ENCODE measurements at places on chromosomes 4 and X.

- DNase-seq, result no peak
Observed at GRCh38 chr4:10694828-10695209, 10.3 kb upstream of the CLNK start.

DNA sequence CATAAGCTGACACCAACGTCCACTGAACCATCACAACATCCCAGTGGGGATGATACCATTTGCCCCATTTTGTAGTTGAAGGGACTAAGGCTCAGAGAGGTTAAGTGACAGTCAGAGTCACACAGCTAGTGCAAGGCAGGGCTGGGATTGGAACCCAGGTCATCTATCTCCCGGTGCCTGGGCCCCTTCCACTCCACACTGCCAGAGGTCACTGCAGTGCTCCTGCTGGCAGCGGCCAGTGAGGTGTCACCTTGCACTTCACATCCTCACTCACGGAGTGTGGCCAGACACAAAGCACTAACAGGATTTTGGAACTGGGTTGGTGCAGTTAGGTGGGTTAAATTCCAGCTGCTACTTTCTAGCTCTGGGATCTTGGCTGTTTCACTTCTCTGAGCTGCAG, 118.7 kb downstream of the ENPP6 start:
- no peak for DNase-seq

DNA sequence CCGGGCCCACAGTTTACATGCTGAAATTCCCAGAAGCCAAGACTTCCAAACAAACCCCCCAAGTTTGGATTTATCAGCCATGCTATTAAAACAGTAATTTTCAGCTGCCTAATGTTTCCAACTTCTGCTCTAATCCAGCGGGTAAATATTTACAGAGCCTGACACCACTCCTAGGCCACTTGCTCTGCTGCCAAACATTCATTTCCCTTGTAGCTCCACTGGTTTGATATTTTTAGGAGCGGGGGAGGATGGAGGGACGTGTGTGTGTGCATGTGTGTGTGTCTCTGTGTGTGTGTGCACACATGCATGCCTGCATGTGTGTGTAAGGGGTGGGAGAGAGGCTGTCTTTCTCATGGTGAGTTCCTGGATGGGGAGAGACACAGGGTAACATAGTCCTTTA, 115.7 kb upstream of the PJA1 start:
- no peak for DNase-seq

DNA sequence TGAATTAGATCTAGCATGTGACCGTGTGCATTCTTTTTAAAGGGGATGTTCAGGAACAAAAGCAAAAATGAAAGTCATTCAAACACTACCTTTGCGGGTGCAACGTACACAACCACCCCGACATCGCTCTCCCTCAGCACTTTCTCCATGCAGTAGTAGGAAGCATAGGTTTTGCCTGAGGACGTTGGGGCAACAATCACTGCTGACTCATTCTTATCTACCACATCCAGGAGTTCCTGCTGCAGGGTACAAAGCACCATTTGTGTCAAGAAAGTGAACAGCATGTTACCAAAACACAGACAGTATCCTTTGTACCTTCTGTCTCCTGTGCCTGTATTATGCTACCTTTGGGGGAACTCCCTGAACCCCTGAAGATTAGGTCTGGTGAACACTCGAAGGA, 58.6 kb downstream of the DDX60L start:
- DNase-seq, result peak; percentile 9

DNA sequence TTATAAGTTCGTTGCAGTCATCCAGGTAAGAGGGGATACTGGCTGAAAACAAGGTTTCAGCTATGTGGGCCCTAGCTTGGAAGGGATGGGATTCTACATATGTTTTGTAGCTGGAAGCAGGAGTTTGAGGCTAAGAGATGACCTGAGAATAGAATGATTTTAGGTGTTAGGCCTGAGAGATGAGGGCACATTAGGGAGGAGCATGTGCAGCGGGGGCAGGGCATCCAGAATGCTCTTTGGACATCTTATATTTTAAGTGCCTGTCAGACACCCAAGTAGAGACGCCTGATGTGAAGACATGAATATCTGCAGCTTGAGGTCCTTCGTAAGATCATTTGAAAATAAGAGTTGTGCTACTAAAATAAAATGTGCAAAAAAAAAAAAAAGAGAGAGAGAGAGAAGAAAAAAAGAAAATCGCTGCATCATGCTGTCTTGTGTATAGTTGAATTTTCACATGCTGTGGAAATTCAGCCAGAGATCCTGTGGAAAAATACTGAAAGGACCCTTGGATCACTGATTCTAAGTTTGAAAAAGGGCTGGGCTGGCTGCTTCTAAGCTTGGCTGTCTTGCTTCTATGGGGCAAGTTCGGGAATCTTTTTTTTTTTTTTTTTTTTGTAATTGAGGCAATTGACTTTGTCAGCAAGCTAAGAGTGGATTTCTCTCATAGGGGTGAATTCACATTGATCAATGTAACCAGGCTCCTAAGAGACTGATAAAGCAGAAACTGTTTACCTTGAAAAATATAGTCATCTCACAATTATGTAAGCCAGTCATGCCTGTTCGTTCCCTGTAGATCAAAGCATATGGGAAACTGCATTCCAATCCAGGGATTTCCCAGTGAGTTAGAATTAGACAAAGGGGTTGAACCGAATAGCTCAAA, 341.0 kb upstream of the GATB start:
- DNase-seq, result no peak

- DNase-seq, result peak; percentile 5
Observed at GRCh38 chr4:155964016-155964891, 10.6 kb upstream of the CTSO start.

DNA sequence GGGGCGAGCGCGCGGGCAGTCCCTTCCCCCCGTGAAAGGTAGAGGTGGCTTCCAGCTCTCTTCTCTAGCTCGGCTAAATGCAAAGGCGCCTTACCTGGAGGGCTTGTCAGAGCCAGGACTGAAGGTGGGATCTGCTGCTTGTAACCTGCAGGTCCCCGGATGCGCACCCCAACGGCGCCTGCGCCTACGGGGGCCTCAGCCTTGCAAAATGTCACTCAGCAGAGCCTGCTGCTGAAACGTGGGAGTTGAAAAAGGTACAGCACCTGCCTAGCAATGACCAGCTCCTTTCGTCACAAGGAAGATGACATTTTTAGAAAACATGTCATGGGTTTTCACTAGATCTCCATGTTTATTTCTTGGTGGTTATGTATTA, 583 bp downstream of the ABHD18 start:
- peak; percentile 19 for DNase-seq

DNA sequence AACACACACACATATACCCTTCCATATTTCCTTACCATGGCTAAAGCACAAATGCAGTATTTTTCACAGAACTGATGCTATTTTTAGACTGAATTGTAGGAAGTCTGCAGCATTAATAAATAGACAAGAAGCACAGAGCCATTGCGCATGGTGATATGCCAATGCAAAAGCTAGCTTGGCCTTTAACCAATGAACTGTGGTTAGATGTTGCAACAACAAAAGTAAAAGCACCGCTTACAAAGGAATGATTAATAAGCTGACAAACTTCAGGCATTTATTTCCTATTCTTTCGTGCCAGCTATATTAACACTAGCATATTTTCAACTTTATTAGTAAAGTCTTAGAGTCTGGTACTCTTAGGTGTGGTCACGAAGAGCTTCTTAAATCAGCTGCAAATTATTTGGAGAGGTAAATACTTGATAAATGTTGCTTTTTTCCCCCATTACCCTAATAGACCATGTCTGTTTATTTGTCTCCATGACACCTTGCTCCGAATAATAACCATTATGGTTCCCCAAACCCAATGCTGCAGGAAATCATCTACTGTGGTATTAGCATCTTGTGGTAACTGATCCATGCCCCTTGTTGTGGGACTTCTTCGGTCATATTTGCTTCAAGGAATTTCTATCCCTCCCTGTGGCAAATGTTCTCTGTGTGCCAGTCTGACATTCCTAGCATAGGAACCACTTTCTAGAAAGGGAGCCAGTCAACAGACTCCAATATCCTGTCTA, 306.1 kb upstream of the TAPT1 start:
- DNase-seq, result peak; percentile 24

DNA sequence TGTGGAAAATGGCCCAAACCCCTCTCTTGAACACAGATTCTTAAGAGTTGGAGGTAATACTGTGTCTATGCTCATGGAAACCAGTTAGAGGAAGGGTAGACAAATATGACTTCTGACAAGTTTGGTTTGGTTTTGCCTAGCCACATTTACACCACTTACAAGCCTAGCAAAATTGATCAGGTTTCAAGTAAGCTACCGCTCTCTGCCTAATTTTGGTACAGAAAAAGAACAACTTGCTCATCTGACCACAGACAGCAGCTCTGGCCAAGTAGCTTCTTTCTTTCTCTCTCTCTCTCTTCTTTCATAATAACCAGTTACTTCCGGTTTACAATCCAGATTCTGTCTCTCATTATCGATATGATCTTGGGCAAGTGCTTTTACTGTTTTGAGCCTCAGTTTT, 260.0 kb downstream of the GLUD2 start:
- no peak for DNase-seq

DNA sequence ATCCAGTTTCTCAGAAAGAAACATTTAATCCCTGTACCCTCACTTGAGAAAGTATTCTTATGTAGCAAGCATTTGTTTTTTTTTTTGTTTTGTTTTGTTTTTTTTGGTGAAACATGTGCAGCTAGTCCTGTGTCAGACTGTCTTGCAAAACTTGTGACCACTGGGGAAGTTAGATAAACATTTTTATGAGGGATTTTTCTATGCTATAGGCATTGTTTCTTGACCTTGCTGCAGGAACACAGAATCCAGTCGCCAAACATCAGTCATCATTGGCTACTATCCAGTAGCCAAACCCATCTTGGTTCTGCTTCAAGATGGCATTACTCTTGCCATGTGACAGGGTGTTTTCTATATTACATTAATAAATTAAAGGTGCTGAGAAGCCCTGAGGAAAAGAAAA, 7.7 kb upstream of the MAPK10 start:
- DNase-seq, result no peak

DNA sequence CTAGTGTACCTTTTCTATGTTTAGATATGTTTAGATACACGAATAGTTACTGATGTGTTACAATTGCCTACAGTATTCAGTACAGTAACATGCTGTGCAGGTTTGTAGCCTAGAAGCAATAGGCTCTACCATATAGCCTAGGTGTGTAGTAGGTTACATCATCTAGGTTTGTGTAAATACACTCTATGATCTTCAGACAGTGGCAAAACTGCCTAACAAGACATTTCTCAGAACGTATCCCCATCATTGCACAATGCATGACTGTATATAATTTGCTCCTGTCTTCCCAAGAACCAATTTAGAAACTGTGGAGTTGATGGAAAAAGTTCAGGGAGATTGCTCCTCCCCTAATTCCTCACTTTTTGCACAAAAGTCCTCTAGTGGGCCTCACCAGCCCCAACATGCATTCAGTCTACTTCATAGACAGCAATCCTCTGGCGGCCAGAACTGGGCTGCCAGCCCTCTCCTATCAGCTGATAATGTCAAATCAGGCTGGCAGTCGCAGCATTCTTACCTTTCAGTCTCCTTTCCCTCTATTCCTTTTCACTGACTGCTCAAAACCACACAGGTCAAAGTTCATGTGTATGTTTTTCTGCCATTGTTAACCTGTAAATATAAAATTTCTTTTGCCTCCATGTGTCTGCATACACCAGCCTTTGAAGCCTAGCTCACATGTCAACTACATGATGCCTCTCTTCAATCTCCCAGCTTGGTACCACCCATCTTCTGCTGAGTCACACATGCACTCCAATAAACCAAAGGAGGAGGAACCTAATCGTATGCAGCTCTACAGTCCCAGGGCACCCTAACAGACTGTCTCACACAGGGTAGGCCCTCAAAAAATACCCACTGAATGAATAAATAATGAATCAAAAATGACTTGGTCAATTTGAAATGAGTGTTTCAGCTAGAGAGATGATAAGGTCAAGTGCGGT, 32.0 kb downstream of the BCLAF3 start:
- DNase-seq, result no peak

- peak; percentile 47 for DNase-seq
Observed at GRCh38 chr4:6891436-6892170, 18.0 kb upstream of the TBC1D14 start.

GRCh38 chrX:42098900-42099299, 175.5 kb upstream of the CASK start:
- no peak for DNase-seq

DNA sequence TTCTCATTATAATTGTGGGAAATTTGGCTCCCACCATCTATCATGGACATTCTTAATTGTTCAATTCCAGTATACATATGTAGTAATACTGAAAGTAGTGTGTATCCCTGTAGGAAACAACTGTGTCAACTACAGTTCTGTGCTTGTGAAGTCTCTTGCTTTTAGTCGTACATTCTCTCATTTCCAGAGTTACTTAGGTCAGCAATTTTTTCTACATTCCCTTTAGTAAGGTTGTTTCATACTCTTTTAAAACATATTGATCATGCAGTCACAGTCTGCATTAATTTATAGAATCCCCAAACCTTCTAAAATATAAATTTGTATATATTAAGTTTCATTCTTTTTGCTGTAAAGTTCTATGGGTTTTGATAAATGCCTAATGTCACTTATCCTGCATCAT, 289.2 kb upstream of the PCDH10 start:
- DNase-seq, result no peak

- DNase-seq, result no peak
Observed at GRCh38 chr4:142452161-142452855, 393.8 kb downstream of the INPP4B start.

DNA sequence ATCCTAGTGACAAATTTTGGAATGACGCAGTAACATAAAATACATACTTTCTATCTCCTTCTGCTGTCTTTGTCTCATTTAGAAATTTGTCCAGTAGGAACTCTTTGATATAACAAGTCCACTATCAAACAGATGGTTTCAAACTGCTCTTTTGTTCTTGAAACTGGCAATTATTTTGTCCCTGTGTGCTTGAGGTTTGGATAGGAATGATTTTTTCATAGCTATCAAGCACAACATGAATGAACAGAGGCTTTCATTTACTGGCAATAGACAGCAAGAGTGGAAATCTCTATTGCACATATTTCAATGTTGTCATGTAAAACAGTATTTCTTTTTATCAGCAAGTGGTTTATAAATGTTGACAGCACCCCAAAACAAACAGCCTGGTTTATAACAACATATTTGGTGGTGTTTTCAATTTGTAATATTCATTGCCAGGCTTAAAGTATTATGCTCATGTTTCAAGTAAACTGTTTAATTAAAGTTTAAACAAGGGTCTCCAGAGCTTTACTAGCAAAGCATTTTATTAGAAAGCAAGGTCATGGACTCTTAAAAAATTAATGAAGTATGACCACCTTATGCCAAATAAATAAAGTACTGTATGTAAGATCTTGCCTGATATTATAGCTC, 60.0 kb downstream of the TIGD2 start:
- no peak for DNase-seq

Data from inflammatory macrophage (primary cell).